ENCODE measurements at places on chromosomes 3 and 15. TPM values are rescaled to one million over a fixed set of nuclear protein-coding genes. Genes with fewer than 3 reads are reported as not detected.

- DNase-seq = peak; percentile 97
Observed at GRCh38 chr3:58005669-58006068, 2.6 kb upstream of the FLNB start.

XCR1 gene
- polyA plus RNA-seq = not detected

DNA sequence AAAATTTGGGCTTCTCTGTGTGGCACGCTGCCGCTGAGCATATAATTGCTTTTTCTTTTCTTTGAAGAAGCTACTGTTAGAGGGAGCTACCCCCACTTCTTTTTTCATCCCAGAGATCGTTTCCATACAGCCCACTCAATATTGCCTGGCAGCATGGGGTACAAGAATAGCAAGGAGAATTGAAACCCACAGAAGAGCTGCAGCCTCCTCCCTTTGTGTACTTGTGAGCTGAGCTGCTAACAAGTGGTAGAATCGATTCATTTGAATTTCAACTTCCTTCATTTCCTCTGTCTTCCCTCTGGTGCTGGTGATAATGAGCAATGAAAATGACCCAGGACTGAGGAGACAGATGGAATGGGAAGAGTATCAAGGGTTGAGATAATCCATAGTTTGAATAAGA, 64.9 kb downstream of the LRRC3B start:
- no peak for DNase-seq

DNA sequence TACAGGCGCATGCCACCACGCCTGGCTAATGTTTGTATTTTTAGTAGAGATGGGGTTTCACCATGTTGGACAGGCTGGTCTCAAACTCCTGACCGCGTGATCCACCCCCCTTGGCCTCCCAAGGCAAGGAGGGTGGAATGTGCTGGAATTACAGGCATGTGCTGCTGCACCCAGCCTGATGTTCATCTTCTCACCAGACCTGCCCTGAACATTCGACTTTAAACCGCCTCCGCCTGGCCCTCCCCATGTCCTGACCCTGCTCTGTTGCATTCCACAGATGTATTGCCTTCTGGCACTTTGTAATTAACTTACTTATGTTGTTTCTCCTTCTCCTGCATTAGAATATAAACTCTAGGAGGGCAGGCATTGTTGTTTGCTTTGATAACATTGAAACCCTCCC, 102.1 kb downstream of the LINGO1 start:
- DNase-seq = no peak

DPPA4 gene
- not detected for polyA plus RNA-seq

DNA sequence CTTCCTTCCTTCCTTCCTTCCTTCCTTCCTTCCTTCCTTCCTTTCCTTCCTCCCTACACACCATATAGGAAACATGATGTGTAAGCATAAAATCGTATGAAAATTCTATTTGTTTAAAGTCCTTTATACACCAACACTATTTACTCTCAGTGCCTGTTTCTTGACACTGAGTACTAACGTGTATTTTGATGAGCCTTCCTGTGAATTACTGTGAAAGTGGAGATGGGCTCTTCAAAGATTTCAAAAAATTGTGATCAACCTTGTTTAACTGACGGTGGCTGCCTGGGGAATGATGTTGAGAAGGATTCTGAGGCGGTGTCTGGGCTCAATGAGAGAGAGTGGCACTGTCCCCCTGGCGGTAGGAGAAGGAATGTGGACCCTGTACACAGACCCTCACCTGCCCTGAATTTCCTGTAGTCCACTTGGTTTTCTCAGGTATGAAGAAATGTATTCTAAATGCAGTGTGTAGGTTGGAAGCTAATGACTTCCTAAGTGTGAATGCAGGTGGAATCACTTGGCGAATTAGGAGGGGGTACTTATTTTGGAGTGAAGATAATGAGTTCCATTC, 237.9 kb downstream of the GAP43 start:
- DNase-seq = no peak

DNA sequence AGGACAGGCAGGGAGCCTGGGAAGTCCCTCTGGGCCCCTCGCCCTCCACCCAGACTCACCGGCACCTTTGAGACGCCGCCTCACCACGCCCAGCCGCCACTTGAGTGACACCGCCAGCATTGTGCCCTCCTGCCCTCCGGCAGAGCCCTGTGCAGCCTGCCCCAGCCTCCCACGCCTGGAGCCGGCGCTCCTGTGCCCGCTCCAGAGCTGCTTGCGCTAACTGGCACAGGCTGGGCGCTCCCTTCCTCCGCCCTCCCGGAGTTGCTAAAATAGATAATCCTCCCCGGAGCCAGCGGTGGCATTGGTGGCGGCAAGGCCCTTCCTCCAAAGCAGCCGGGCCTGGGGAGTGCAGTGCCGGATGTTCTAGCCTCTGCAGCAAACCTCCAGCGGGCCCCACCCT, 15.7 kb upstream of the GRIP2 start:
- DNase-seq = no peak

- no peak for DNase-seq
Observed at GRCh38 chr3:38018296-38019266, 10.9 kb downstream of the PLCD1 start.

DNA sequence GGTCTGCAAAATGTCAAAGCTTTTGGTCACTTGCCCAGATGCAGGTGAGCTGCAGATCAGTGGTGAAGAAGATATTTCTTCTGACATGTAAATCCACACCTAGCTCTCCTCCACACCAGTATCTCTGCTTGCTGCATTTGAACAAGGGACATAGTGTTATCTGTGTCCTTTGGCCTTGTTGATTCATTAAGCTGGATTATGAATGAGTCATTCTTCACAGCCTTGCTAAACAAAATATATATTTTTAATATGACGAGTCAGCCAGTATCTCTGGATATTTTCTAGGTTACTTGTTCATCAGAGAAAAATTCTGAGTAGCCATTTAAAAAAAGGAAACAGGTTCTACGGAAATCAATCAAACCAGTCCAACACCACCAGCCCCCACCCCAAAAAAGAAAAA, 190.6 kb upstream of the ADAMTS9 start:
- peak; percentile 80 for DNase-seq

DNA sequence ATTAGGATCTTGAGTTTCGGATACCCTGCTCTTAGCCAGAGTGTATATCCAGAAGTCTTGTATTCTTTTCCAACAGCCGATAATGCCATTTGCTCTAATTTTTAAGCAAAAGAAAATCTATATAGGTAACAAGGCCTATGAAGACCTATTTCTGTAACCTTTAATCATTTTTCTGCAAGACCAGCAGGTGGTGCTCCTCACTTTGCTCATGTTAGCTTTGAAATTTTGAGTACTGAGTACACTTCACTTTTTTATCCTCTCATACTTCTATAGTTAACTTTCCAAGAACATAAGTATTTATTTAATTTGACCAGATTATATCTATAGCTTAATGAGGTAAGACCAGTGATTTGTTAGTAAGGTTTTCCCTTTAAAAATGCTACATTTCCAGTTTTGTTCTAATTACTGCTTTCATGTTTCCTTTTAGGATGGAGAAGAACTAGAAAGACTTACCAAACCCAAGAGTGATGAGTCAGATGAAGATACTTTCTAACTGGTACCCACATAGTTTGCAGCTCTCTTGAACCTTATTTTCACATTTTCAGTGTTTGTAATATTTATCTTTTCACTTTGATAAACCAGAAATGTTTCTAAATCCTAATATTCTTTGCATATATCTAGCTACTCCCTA, 20.5 kb downstream of the SLC35A5 start:
- peak; percentile 29 for DNase-seq

DNA sequence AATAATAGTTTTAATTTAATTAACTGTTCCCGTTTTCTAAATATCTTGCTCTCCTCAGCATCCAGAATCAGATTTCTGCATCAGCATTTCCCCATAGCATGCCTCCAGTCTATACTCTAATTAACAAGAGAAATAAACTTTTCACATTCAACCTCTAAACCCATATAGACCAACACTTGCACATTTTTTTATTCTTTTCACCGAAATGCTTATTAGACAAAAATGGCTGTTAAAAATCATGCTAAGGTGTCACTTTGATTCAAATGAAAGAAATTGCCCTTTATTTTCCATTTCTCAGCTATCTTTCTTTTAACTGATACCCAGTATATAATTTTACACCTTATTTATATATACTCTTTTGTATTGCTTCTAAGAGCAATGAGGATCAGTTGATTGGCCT, 1107.1 kb upstream of the EPHA6 start:
- no peak for DNase-seq

DNA sequence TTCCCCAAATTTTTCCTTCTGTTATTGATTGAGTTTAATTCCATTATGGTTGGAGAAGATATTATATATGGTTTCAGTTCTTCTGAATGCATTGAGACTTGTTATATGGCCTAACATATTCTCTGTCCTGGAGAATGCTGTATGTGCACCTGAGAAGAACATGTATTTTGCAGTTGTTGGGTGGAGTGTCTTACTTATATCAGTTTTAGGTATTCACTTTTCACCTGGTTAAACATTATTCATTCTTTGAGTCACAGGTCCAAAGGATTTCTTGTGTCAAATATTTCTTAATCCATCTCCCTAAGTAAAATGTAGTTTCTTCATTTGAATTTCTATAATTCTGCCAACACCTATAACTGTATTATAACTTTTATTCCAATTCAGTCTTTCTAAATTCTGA, 17.8 kb downstream of the ACKR2 start:
- peak; percentile 27 for DNase-seq

- DNase-seq = no peak
Observed at GRCh38 chr3:77620009-77620408, 580.1 kb downstream of the ROBO2 start.

ZNF619 gene
- polyA plus RNA-seq = 2.5 TPM

DNA sequence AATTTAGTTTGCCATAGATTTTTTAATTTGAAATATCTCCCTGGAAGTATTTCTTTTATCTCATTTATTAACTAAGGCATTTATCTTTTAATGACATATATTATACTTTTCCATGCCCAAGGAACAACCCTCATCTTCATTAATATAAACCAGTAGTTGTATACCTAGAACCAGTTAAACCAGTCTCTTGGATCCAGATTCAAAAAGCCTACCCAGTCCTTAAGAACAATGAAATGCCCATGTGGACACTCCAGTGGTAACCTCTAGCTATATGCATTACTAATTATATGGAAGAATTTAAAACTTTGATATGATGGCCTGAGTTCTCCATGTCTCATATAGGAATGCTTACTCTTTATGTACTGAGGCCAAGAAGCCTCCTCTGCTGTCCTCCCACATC, 4.8 kb downstream of the SIDT1 start:
- no peak for DNase-seq

GOLGA8H gene
- 0.02 TPM for polyA plus RNA-seq

- DNase-seq = peak; percentile 67
Observed at GRCh38 chr3:96209699-96210098, 604.7 kb upstream of the EPHA6 start.

DNA sequence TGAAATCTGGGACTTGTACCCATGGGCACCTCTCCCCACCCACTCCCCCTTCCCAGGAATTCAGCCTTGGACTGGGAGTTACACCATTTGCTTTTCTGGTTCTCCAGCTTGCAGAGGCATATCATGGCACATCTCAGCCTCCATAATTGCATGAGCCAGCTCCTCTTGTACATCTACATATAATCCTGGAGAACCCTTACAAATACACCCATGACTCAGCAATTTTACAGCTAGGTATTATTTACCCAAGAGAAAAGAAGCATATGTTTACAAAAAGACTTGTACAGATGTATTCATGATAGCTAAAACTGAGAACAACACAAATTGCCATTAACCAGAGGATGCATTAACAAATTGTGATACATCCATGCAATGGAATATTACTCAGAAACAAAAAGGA, 58.4 kb downstream of the RPLP1 start:
- no peak for DNase-seq

GPR171 gene
- not detected for polyA plus RNA-seq

CRABP1 gene
- polyA plus RNA-seq = not detected

PROS1 gene
- polyA plus RNA-seq = 6.2 TPM

GRCh38 chr3:156902916-156903315, 76.8 kb downstream of the LEKR1 start:
- no peak for DNase-seq

DNA sequence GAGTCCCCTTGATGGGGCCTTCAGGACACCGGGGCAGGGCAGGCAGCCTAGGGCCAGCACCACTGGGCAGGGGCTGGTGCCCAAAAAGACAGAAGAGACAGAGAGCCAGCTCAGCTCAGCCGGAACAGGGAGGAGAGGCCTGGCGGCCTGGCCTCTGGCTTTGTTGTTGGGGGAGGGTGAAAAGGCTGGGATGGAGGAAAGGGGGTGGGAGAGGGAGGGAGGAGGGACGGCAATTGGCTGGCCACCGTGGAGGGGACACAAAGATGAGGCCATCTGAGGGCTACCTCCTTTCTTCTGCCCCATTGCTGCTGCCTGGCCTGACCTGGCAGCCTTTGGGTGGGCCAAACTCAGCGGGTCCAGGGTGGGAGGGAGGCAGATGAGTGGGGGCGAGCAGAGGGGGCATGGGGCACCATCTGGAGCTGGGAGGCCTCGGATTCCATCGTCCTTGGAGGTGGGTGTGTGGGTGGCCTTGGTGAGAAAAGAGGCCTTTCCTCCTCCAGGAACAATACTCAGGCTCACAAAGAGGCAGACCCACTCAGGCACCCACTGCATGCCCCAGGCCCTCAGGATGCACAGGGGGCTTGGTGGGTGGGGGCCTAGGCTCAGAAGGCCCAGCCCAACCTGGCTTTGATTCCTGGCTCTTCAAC, 9.3 kb downstream of the EFCC1 start:
- no peak for DNase-seq

GRCh38 chr3:131454501-131454900, 48.3 kb downstream of the MRPL3 start:
- DNase-seq = peak; percentile 64

DNA sequence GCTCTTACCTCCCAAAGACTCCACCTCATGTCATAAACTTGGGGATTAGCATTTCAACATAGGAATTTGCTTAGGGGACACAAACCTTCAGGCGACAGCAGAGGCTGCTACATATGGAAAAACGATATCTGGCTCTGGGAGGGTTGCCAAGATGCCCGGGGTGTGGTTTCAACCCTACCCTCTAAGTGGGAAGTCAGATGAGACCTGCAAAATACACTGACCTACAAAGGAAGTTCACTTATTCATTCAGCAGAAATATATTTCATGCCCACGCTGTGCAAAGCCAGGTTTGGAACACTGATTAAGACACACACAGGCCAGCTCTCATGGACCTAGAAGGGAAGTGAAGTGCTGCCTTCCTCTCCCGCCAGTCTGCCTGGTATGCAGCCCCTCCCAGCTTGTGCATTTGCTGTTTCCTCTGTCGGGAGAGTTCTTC, 239.3 kb downstream of the FEZF2 start:
- DNase-seq = no peak

DNA sequence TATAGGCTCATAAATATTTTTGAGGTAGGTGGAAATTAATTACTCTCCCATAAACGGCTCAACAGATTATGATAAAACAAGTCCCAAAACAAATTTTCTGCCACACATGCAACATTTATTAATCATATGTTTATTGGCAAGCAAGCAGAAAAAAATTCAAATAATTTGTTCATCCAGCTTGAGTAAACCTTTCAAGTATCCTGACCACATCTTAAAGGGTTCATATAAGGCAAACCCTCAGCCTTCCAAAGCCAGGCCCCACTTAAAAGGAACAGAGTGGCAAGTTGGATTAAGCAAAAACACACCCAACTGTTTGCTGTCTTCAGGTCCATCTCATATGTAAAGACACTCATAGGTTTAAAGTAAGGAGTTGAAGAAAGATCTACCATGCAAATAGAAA, 1042.3 kb downstream of the DIPK2A start:
- DNase-seq = no peak

GRCh38 chr15:57152666-57153539, 223.4 kb upstream of the CGNL1 start:
- no peak for DNase-seq

All from mammary epithelial cell (primary cell).